ENCODE measurements at places on chromosomes 6 and 20.

GRCh38 chr6:142429195-142429594 is 127.4 kb downstream of the ADGRG6 start:
- no peak for DNase-seq

- peak; percentile 35 for DNase-seq
Observed at GRCh38 chr6:112883095-112883494, 536.0 kb downstream of the RFPL4B start.

DNA sequence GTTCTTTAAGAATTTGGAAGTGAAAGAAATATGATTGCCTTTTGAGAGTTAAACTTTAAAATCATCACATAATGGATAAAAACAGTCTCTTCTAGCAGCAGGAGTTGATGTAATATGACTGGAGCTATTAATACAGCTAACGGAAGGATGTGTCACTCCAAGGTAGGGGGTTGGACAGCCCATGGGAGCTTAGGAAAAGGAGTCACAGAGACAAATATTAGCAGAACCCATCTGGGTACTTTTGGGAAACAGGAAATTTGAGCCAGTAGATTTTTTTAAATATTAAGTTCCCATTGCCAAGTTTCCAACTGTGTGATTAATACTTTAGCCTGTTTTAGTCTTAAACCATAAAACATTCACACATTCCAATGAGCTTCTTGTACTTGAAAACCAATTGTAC is 164.7 kb upstream of the RIMS1 start:
- peak; percentile 14 for DNase-seq

DNA sequence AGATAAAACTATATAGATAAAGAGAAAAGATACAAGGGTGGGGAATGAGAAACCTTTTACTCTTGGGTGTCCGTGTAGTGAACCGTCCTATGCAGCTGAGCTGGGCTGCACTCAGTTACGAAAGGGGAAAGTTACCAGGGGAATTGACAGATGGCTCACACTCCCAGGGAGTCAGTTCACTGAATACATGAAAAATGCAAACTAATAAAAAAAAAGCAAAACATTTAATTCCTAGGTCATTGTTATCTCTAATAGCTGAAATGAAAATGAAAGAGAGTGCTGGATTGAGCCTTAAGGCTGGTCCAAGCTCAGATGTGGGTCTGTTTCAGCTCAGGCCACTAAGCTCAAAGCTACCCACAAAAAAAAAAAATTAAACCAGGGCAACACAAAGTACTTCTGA is 138.0 kb downstream of the THBS2 start:
- DNase-seq = no peak

DNA sequence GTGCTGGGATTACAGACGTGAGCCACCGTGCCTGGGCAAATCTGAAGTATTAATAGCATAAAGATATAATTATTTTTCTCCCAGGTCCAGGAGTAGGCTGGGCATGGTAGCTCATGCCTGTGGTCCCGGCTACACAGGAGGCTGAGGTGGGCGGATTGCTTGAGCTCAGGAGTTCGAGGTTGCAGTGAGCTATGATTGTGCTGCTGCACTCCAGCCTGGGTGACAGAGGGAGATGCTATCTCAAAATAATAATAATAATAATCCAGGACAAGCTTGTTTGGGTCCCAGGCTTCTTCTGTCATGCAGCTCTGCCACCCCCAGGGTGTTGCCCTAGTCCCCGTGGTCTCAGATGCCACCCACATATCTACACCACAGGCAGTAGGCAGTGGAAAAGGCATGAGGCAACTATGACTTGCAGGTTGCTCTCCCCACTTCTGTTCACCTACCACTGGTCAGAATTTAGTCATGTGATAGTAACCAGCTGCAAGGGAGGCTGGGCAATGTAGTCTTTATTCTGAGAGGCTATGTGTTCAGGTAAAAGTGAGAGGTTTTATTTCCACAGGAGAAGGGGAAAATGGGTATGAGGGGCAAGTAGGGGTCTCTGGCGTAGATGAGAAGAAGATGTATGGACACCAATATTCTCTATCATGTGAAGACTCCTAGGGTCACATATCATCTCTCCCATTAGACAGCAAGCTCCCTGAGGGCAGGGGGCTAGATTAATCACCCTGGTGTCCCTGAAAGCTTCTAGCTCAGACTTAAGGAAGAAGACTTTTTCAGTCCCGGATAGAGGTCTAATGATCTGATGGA is 25.7 kb downstream of the TCF15 start:
- DNase-seq = no peak

DNA sequence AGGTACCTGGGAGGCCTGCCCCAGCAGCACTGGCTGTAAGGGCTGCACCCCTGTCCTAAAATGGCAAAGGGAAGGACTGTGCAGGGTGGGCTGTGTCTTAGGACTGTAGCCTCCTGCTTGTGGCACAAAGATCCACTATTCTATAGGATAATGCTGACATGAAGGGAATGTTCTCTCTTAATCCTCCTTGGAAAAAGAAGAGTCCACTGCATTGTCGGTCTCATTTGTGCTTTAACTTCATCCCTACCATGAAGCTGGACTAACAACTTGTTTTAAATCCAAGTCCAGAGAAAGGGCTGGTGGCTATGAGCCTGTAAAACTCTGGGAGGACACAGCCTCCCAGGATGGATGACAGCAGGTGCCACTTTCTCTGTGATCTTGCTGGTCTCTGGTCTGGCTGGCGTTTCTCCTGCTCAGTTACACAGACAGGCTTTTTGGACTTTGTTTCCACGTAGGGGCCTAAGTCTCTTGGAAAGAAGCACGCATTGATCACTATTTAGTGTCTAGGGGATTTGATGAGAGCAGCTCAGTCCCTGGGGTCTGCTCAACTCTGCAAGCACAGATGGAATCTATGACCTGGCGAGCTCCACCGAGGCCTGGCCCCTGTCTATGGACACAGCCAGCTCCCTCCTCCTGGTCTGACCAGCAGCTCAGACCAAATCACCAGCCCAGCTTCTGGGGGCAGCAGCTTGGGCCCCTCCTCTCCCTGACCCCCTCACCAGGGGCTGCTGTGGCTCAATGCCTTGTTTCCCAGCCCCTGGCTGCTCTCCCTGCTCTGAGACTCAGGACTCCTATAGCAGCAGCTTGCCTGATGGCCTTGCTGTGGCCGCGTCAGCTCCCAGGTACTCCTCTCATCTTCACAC is 4.8 kb downstream of the CST3 start:
- DNase-seq = no peak

GRCh38 chr20:1209447-1210387 is 6.5 kb downstream of the C20orf202 start:
- no peak for DNase-seq

DNA sequence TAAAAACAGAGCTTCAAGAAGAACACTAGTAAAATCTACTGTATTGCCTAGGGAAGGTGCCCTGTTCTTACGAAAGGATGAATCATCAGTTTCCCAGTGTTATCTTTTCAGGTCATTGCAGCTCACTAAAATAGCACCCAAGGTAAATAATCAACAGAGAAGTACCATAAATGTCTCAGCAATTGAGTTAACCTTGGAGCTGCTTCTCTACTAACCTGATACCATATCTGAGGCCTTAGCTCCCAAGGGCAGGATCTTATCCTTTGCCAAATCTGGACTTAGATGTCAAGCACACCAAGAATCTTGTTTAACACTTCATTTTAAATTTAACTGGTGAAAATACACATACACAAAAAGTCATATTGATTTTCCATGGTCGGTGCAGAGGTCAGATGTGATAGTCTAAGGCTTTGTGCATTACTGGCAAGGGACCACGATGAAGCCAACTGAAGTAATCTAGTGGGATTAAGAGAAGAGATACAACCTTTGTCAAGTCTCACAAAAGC is 81.5 kb downstream of the EDN1 start:
- DNase-seq = no peak

DNA sequence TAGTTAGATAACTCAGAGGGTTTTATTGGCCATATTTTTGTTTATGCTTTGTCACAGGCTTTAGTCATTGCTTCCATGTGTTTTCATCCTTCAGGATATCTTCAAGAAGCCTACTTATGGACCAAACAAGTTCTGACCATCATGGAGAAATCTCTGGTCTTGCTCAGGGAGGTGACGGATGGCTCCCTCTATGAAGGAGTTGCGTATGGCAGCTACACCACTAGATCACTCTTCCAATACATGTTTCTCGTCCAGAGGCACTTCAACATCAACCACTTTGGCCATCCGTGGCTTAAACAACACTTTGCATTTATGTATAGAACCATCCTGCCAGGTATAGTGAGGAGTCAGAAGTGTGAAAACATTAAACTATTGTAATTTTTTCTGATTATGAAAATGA is 30.3 kb upstream of the CALHM6 start:
- DNase-seq = no peak

- no peak for DNase-seq
Observed at GRCh38 chr20:63532449-63532971, 4.7 kb downstream of the PTK6 start.

GRCh38 chr20:53023732-53024520 is 51.8 kb downstream of the TSHZ2 start:
- DNase-seq = peak; percentile 37

GRCh38 chr6:138865480-138866109 is 69.7 kb downstream of the ECT2L start:
- no peak for DNase-seq

GRCh38 chr20:58102261-58102660 is 126.2 kb downstream of the ANKRD60 start:
- DNase-seq = no peak

DNA sequence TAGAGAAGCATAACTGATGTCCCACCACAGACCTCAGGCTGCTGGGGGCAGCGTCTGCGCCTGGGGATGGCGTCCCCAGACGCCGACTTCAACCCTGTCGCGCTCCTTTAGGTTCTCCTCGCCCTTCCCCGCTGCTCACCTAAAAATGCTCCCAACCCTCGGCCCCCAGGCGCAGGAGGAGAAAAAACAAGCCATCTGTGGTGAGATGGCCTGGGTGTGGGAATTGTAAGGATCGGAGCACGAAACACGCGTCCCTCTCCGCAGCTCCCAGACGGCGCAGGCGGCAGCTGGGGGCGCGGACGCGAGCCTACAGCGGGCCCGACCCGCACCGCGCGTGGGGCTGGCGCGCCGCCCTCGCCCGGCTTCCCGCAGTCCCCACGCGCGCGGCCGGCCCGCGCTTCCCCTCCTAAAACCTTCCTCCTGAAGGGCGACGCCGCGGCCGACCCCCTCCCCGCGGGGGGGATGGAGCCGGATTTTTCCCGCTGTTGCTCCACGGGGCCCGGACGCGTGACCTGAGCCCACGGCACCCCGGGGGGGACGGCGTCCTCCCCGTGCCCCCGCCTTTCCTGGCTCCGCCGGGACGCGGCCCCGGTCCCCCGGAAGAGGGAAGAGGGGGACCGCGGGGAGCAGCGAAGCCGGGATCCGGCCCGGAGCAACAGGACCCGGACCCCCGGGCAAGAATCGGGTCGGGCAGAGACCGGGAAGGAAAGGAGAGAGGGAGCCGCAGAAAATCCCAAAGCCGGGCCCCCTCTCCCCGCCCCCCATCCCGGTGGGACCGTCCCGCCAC is 611 bp downstream of the EPB41L2 start:
- peak; percentile 12 for DNase-seq

- no peak for DNase-seq
Observed at GRCh38 chr20:24701027-24701426, 231.6 kb downstream of the SYNDIG1 start.

GRCh38 chr20:37392441-37393195 is 46.7 kb downstream of the SRC start:
- DNase-seq = no peak

- peak; percentile 79 for DNase-seq
Observed at GRCh38 chr20:17541996-17542395, 10.8 kb upstream of the BFSP1 start.

GRCh38 chr6:130115036-130115435 is 96.7 kb downstream of the L3MBTL3 start:
- no peak for DNase-seq

GRCh38 chr6:24974182-24975171 is 38.7 kb upstream of the RIPOR2 start:
- DNase-seq = no peak

DNA sequence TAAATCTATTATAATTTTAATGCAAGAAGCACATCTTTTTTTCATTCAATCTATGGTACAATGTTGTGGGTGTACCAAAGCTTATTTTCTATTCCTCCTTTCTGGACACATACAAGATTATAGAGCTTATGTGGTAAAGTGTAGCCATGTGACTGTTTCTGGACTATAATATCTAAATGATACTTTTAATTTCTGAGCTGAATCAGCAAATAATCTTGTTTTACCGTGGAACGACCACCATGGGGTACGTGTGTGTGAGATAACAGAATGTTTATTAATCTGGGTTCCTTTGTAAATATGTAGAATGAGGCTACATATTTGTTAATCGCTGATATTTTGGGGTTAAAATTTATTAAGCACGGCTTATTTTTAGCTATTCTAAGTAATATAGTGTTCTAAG is 111.5 kb upstream of the EYS start:
- no peak for DNase-seq

GRCh38 chr6:134464690-134465411 is 146.9 kb upstream of the SGK1 start:
- peak; percentile 79 for DNase-seq

DNA sequence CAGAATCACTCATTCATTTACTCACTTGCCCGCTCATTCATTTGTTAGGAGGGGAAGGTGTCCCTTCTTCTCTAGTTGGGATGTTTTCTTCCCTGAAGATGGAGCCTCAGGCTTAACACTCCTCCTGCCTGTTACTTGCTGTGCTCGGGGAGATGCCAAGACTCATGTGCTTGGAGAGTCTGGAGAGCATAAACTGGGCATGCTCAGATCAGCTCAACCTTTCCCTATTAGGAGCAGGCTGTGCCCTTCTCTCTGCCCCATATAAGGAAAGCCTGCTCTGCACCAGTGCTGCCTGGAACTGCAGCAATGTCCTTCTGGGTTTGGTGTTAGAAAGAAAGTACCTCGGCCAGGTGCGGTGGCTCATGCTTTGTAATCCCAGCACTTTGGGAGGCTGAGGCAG is 18.0 kb upstream of the UBE2V1 start:
- peak; percentile 39 for DNase-seq

DNA sequence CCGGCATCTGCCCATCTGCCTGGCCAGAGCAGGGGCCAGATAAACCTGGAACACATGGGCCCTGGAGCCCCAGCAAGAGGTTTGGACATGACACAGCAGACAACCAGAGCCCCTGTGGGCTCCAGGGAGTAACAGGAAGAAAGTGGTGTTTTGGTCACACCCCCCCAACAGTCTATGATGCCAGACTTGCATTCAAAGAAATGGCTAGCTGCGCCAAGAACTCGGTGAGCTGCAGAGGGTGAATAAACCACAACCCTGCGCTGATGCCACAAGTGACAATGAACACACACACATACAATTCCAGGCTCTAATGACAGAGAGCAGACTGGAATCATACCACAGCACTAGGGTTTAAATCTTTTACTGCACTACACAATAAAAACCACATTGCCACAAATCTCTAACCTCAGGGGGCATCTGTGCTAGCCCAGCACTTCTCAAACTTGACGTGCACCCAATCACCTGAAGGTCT is 34.0 kb downstream of the TRERF1 start:
- DNase-seq = peak; percentile 51

DNA sequence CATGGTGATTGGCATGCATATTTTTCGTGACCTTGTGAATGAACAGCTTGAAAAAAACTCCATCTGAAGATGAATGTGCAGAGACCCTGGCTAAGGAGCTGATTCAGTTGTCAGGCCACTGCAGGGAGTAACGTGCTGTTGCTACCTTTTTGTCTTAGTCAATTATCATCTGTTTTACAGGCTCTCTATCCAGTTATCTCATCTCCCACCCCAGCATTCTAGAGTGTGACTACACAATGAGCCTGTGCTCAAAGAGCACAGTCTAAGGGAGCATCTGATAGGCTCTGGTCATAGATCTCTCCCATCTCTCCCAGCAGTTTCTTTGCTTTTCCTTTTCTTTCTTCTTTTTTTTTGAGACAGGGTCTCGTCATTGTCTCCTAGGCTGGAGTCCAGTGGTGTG is 45.5 kb downstream of the NDRG3 start:
- DNase-seq = no peak

- no peak for DNase-seq
Observed at GRCh38 chr6:162973980-162974379, 246.2 kb downstream of the PACRG start.
